ENCODE measurements at places on chromosomes 11 and 22. TPM values are rescaled to one million over a fixed set of nuclear protein-coding genes. Genes with fewer than 3 reads are reported as not detected.

IFITM1 gene
- total RNA-seq: 20.9 TPM

GAB4 gene
- total RNA-seq: not detected

CRYBB1 gene
- not detected for total RNA-seq

PKP3 gene
- total RNA-seq: 2.8 TPM

OSM gene
- not detected for total RNA-seq

OSBP2 gene
- 1.3 TPM for total RNA-seq

INS gene
- not detected for total RNA-seq

GPR137 gene
- total RNA-seq: 21.2 TPM
